ENCODE measurements at places on chromosomes 16 and 17. TPM values are rescaled to one million over a fixed set of nuclear protein-coding genes. Genes with fewer than 3 reads are reported as not detected.

GRCh38 chr17:46935658-46936266 lies 12.8 kb downstream of the GOSR2 start:
- no peaks in the 10 kb centered on the region for H3K4me1 ChIP-seq
- DNase-seq = no peak
- H3K36me3 ChIP-seq = no peaks in the 10 kb centered on the region
- no peak overlapping the region for H3K4me3 ChIP-seq
- no peaks in the 10 kb centered on the region for H3K27me3 ChIP-seq

SLC12A4 gene
- 29.7 TPM for polyA plus RNA-seq

GRCh38 chr17:8001976-8002720 lies at the start of gene GUCY2D:
TSS of gene GUCY2D (plus strand) at chr17:8002615. CDS start at chr17:8003048, 433 bp downstream.
- no peak within 1 kb of the TSS for H3K27ac ChIP-seq
- H3K27me3 ChIP-seq = no peaks in the 10 kb centered on the region
- no peaks in the 10 kb centered on the region for H3K4me1 ChIP-seq
- no peak for DNase-seq
- H3K4me3 ChIP-seq = no peak within 1 kb of the TSS
- no peaks in the 10 kb centered on the region for H3K36me3 ChIP-seq

- peaks cover 6% of the 10 kb centered on the region for H3K4me1 ChIP-seq
- H3K4me3 ChIP-seq = no peak overlapping the region
- no peak for DNase-seq
- H3K36me3 ChIP-seq = no peaks in the 10 kb centered on the region
These were observed 41.0 kb downstream of the STAT3 start for GRCh38 chr17:42347198-42347597.

SEZ6L2 gene
- polyA plus RNA-seq = 5.1 TPM

CMTM1 gene
- polyA plus RNA-seq = 0.54 TPM

DCAKD gene
- 19.8 TPM for polyA plus RNA-seq

GRCh38 chr17:58344791-58345157 lies 7.2 kb downstream of the SUPT4H1 start:
- H3K36me3 ChIP-seq = no peaks in the 10 kb centered on the region
- H3K27me3 ChIP-seq = no peaks in the 10 kb centered on the region
- H3K4me1 ChIP-seq = no peaks in the 10 kb centered on the region

GRCh38 chr16:57966204-57966771 lies 4.6 kb downstream of the CNGB1 start:
- no peaks in the 10 kb centered on the region for H3K27me3 ChIP-seq
- no peak overlapping the region for H3K4me3 ChIP-seq

- no peaks in the 10 kb centered on the region for H3K27me3 ChIP-seq
- H3K27ac ChIP-seq = no peak overlapping the region
- DNase-seq = no peak
- peaks cover 8% of the 10 kb centered on the region for H3K4me1 ChIP-seq
- H3K4me3 ChIP-seq = no peak overlapping the region
These were observed 6.0 kb downstream of the FN3KRP start for GRCh38 chr17:82722341-82723013.

TOX3 gene
- polyA plus RNA-seq = 0.38 TPM

LGALS9B gene
- not detected for polyA plus RNA-seq

DNA sequence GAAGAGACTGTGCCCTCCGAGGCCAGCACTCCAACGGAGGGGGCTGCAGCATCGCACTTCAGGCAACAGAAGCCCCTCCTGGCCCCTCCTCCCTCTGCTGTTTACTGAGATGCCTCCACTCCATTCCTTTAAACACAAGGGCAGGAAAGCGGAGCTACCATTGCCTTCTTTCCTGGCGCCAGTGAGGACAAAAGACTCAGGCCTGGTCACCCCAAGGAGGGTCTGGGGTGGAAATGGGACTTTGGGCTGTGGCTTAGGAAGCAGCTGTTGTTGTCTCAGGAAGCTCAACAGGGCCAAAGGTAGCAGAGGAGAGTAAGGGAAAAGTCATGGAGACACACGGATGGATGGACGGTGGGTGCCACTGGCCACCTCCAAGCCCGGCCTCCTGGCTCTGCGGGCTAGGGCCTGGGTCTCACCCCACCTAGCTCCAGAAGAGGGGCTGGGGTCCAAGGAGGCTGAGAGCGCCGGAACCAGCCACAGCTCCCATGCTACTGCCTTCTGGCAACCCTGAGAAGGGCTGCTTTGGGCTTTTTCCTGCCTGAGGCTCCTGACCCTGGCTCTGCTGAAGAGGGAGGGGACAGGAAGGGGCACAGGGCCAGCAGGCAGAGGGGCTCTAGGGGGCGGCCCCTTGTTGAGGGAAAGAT lies 11.1 kb downstream of the CD300LG start:
- H3K27ac ChIP-seq = no peak overlapping the region
- peaks cover 5% of the 10 kb centered on the region for H3K4me1 ChIP-seq
- DNase-seq = no peak
- no peaks in the 10 kb centered on the region for H3K36me3 ChIP-seq
- no peaks in the 10 kb centered on the region for H3K27me3 ChIP-seq

DNA sequence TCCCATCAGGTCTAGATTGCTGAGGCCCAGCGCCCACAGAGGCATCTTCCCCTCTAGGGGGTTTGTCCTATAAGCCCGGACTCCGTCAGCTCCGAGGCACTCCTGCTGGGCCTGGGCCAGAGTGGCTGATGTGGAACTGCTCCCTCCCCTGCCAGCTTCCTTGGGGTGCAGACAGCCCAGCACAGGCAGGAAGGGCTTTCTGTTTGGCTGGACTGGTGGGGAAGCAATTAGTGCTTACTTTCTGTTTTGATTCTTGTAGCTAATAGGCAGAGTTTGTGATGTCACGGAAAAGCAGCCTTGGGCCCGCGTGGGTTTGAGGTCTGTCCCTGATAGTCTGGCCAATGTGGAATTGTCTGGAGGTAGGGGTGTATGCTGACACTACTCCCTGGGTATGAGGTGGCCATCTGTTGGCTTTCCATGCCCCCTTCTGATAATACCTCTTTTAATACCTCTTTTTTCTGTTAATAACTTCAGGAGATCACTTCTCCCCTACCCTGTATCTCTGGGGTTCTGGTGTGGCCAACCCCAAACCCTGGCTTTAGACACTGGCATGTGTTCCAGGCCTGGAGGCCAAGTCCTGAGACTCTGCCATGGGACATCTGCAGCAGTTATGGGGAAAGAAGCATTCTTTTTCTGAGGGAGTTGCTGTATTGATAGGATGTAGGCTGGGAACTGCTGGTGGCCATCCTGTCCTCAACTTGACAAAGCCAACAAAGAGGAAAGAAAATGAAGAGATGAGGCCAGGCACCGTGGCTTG lies 190.9 kb downstream of the RAB11FIP4 start:
- no peak overlapping the region for H3K4me3 ChIP-seq
- no peaks in the 10 kb centered on the region for H3K27me3 ChIP-seq
- peaks cover 12% of the 10 kb centered on the region for H3K4me1 ChIP-seq
- DNase-seq = peak; percentile 50
- no peaks in the 10 kb centered on the region for H3K36me3 ChIP-seq

KRTAP4-16 gene
- polyA plus RNA-seq = not detected

DNA sequence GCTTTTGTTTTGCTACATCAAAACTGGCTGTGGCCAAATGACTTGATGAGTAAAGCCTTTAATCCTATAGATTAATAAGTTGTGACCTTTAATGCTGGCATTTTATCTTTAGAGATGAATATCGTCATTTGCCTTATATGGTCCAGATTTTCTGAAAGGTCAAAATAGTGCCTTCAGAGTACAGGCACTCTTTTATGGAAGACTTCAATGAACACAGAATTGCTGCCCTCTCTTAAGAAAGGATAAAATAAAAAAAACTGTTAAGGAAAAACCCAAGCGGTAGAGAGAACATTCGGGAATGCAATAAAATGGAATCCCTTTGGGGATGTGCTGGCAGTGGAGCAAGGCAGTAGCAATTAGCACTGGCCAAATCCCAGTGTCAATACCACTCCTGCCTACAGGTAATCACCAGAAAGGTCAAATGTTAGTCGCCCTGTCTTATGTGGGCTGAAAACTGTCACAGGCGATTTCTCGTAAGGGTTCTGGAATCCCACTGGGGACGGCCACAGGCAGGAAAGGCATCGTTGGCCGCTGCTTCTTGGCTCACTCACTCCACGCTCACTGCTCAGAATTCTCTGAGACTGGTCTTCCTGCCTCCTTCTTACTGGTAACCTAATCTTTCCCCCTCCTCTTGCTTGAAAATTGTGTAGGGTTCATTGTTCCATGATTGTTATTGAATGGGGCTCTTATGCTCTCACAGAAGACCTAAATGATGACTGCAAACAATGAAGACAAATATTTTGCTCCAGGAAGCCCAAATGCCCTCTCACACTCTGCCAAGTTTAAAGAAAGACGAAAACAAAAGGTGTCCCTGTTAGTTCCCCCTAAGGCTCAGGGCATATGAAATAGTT lies 45.4 kb upstream of the HSBP1 start:
- no peaks in the 10 kb centered on the region for H3K36me3 ChIP-seq
- no peak overlapping the region for H3K4me3 ChIP-seq
- H3K27ac ChIP-seq = no peak overlapping the region
- no peaks in the 10 kb centered on the region for H3K4me1 ChIP-seq

MMP28 gene
- polyA plus RNA-seq = 5.9 TPM

CRYBA1 gene
- polyA plus RNA-seq = not detected

MYCBPAP gene
- 3.2 TPM for polyA plus RNA-seq

KRTAP2-3 gene
- not detected for polyA plus RNA-seq

DNA sequence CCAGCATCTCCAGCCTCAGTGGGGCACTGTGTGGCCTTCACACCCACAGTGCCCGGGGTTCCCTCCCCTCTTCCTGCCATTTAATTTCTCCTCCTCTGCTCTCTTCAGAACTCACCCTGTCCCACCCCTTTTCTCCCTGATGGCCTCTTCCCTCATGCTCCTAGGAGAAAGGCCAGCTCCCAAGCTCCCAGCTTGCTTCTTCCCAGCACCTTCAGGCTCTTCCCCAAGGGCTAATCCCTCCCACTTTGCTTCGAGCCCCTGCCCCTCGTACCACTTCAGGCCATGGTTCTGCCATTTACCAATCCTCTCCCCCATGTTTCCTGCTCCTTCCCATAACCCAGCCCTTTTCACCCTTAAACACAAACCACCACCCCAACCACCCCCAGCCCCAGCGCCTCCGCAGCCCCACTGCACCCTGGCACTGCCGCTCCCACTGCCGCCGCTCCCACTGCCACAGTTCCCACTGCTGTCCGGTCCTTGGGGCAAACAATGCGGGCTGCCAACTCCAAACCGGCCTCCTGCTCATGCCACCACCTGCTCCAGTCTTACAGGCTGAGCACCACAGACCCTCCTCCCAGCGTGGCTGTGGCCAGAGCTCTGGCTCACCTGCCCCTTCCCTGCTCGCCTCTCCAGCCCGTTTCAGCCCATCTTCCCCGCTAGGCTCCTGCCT lies 28.6 kb downstream of the ADAM11 start:
- no peak overlapping the region for H3K4me3 ChIP-seq
- H3K27me3 ChIP-seq = no peaks in the 10 kb centered on the region
- H3K27ac ChIP-seq = no peak overlapping the region
- DNase-seq = no peak
- no peaks in the 10 kb centered on the region for H3K36me3 ChIP-seq

- peak overlapping the region; percentile 23 for H3K4me3 ChIP-seq
- DNase-seq = no peak
- H3K36me3 ChIP-seq = no peaks in the 10 kb centered on the region
- H3K27ac ChIP-seq = no peak overlapping the region
- peaks cover 1% of the 10 kb centered on the region for H3K4me1 ChIP-seq
- H3K27me3 ChIP-seq = no peaks in the 10 kb centered on the region
These were observed 29.1 kb upstream of the PHOSPHO1 start for GRCh38 chr17:49259663-49260010.

- no peaks in the 10 kb centered on the region for H3K27me3 ChIP-seq
- DNase-seq = no peak
- no peak overlapping the region for H3K27ac ChIP-seq
- H3K4me3 ChIP-seq = no peak overlapping the region
- no peaks in the 10 kb centered on the region for H3K36me3 ChIP-seq
These were observed 12.0 kb downstream of the ACE start for GRCh38 chr17:63488851-63489250.

- no peak overlapping the region for H3K27ac ChIP-seq
- H3K4me1 ChIP-seq = no peaks in the 10 kb centered on the region
- DNase-seq = no peak
- no peaks in the 10 kb centered on the region for H3K27me3 ChIP-seq
- no peak overlapping the region for H3K4me3 ChIP-seq
These were observed 20.5 kb upstream of the FA2H start for GRCh38 chr16:74795104-74795503.

DNA sequence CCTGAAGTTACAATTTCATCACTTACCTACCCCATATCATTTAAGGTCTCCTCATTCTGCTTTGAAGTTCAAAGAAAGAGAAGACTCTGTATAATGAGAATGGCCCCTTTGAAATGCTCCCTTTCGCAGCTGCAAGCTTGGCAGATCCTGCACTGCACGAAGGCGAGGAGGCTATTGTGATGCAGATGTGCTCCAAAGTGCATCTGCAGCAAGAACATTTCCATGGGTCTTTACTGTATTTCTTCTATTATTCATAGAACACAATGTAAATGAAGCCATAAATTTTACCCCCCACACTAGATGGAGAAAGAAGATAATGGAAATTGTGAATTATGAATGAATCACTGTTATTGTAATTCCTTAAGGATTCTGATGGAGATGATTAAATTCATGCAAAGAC lies 178.7 kb downstream of the CHD9NB start:
- no peaks in the 10 kb centered on the region for H3K4me1 ChIP-seq
- no peak overlapping the region for H3K27ac ChIP-seq
- no peaks in the 10 kb centered on the region for H3K27me3 ChIP-seq
- H3K4me3 ChIP-seq = no peak overlapping the region
- H3K36me3 ChIP-seq = no peaks in the 10 kb centered on the region
- no peak for DNase-seq

DNA sequence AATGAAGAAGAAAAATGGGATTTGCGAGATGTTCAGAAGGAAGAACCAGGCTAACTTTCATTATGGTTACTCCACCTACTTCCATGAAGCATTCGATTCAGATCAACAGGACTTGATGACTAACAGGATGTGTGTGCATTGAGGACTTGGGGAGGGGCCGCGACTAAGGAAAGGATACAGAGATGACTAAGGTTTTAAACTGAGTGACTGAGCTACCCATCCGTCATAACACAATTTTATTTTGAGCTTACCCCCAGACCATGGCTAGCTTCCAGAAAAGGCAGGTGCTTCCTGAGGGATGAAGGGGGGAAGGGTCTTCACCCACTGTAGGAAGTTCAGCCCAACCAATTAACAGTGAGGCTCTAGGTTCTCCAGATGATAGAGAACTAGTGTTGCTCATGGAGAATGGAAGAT lies 2.5 kb upstream of the CDYL2 start:
- no peak overlapping the region for H3K4me3 ChIP-seq
- H3K27me3 ChIP-seq = no peaks in the 10 kb centered on the region
- no peaks in the 10 kb centered on the region for H3K4me1 ChIP-seq

- H3K36me3 ChIP-seq = no peaks in the 10 kb centered on the region
- peak; percentile 71 for DNase-seq
- no peak overlapping the region for H3K27ac ChIP-seq
- no peak overlapping the region for H3K4me3 ChIP-seq
- H3K27me3 ChIP-seq = no peaks in the 10 kb centered on the region
- H3K4me1 ChIP-seq = peaks cover 1% of the 10 kb centered on the region
These were observed 15.4 kb downstream of the FLYWCH1 start for GRCh38 chr16:2927010-2927646.
